ENCODE measurements at places on chromosomes 12 and 14.
A peak's percentile ranks its signal among the peaks of the same experiment; 100 is the strongest.

DNA sequence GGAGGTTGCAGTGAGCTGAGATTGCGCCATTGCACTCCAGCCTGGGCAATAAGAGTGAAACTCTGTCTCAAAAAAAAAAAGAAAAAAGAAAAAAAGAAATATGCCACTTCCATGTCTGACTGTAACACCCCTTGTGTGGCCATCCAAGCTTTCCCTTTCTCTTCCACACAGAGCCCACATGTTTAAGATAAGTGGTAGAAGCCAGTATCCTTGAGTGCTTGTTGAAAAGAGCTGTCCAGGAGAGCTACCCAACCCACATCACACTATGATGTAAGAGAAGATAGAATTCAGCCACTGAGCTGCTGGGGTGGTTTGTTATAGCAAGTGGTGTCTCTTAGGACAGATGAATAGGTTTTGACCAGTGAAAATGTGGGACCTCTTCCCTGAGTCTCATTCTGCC, 82.1 kb downstream of the ZNF664 start:
- no peak for DNase-seq

DNA sequence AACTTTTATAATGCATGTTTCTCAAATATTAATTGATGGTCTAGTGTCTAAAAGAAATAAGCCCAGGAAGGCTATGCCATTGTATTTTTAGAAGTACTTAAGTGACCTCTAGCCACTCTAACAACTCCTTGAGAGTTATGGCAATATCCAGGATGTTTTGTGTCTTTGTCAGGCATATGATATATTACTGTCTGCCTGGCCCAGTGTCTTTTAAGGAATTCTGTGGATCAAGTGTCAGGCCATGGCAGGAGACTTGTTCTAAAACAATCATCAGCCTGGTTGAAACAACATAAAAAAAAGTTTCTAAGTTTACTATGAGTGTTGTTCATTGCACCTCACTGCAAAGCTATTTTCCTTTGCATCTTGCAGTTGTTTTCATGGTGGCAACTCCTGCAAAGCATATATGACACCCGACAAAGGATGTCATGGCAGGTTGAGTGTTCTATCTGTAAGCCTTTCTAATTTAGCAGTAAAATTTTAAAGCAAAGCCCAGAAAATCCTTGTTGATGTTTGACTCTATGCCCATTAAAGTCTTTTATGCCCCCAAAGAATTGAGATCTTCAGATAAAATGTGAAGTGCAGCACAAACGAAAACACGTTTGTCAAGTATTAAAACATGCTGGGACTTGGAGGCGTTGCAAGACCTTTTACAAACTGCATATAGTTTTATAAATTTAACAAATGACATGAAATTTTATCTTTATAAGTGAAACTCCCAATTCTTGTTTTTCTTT, 89.5 kb upstream of the SLC38A2 start:
- DNase-seq, result no peak

DNA sequence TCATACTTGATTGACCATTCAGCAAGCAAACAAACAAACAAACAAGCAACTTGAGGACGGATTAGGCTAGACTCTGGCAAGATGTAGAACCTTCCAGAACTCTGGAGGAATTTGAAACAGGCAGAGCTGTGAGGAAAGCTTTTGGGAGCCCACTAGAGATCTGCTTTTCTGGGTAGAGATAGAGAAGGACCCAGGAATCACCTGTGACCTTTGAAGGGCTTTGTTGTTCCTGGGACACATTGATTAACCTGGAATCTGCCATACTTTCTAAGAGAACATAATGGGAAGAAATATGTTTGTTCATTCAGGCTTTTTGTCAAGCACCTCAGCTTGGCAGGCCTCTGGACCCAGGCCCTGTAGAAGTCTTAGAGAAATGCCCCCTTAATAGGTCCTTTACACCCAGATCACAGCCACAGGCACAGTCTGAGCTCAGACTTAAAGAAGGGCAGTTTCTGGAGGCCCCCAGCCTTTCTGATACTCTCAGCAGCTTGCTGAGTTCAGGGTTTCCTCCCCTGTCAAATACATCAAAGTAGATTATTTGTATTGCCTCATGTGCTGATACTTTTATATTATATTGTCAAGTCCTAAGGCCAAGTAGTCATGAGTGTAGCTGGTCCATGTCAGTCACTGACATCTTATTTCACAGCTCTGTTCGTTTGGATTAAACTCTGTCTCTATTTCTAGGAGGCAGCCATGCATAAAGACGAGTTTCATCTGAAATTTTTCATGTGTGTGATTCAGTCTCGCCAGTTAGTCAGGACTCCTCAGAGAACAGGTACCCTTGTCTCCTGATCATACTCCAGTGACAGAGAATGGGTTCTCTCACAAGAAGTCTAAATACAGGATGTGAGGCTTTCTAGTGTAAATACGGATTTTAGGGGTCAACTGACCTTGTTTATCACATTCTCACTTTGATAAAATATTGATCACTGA, 1.1 kb upstream of the SENP1 start:
- no peak for DNase-seq

- DNase-seq, result no peak
Measured at GRCh38 chr12:123142921-123143735, 7.8 kb downstream of the PITPNM2 start.

- DNase-seq, result no peak
Measured at GRCh38 chr12:103308396-103308795, 187.4 kb downstream of the C12orf42 start.

DNA sequence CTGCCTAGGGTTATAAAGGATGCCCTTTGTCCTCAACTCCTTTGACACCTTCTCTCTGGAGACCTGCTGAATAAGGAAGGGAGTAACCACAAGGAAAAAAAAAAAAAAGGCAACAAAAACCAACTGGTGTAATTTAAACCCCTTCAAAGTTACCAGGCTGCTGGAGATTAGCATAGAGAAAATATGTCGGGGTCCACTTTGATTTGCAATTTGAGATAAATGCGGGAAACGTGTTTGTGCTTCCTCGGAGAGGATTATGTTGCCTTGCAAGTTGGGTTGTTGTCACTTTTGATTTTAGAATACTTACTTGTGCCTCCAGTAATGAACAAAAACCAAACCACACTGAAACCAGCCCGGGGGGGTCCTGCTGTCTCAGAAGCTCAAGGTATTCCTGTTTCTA, 200.2 kb upstream of the MYL2 start:
- DNase-seq, result no peak

DNA sequence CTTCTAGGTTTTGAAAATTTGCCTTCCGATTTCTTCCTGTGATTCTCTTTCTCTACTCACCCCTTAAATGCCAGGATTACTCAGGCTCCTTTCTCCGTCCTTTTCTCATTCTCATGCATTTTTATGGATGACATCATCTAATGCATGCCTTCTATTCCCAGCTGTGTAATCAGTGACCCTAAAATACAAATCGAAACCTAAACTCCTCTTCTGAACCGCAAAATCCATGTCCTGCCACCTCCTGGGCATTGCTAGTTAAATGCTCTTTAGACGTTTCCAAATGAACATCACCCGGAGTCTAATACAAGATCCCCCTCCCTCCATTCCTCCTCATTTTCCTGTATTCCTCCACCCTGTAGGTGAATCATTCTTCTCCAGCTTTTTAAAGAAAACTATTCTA, 1703.1 kb upstream of the FLRT2 start:
- no peak for DNase-seq

DNA sequence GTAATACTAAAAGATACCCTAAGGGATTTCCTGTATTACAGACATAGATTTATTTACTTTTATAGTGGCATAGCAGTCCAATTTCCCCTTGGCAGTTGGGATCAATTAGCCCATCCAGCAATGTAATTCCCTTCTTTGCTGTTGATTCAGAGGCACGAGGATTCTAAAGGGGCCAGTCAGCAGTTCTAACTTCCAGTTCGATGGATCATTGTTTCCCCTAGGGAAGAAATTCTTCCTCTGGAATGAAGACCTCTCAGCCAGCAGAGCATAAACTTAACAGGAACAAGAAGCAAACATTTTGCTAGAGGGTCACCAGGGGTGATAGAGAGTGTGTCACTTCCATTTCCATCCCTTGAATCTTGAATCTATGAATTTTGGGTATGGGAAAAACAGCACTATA, 395.7 kb upstream of the NOVA1 start:
- no peak for DNase-seq

DNA sequence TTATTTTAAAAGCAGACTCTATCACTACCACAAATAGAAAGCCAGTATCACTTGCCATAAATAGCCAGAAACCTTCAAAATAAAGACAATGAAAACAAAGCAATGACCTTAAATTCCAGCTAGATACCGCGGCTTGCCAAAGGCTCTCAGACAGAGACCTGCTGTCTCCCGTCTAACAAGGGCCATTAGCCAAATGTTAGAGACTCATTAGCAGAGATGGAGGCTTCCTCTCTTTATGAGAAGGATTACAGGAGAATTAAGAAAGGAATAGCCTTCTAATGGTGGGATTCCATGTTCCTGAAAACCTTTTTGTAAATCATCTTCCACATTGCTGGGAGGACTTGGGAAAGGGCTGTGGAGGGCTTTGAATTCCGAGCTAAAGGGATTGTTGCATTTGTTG, 206.7 kb downstream of the AACS start:
- DNase-seq, result no peak

DNA sequence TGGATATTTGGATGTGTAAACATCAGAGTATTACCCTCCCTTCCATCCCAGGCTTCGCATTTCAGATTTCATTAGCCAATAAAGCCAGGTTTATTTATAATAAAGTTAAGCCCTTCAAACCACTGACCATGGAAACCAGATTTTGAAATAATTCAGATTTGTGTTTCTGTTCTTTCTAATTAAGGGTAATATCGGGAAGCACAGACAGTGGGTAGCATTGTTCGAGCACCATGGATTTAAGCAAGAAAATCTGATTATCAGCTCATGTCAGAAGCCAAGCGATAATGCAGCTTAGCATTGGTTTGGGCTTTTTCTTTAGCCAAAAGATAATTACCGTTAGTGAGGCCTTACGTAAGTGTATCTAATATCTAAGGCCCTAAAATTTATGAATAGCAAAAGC, 116.1 kb downstream of the C12orf42 start:
- no peak for DNase-seq

DNA sequence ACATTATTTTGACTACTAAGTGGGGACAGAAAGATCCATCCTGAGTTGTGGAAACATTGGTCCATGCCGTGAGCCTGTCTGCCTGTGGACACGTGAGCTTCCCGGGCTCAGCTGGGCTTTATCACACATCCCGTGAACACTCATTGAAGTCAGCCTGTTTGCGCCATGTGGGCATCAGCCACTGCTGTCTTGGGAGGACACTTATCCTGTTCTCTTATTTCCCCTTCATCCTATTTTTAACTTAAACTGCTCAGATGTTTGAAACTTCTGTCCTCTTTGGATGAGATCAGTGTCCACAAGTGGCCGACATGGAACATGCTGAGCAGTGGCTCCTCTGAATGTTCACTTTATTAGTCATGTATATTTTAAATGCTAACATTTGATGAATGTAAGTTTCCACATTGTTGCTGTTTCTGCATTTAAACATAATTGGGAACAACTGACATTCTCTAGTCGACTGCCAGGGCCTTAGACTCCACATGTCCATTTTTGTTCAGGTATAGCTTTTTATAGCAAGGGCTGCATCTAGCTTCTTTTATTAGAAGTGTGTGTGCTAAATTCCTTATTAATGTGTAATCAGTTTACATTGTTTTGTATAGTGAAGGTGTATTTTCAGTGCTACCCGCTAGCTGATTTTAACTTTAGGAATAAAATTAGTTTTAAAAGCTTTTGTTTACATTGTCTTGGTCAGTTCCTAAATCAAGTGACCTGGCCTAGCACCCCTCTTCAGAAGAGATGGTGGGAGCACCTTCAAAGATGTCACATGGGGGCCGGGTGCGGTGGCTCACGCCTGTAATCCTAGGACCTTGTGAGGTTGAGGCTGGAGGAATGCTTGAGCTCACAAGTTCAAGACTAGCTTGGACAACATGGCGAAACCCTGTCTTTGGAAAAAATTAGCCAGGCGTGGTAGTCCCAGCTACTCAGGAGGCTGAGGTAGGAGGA, 24.0 kb downstream of the RNF34 start:
- DNase-seq, result no peak

GRCh38 chr12:51752234-51752889, 96.2 kb downstream of the FIGNL2 start:
- peak; percentile 89 for DNase-seq

GRCh38 chr12:40225984-40226602, 1.3 kb downstream of the LRRK2 start:
- no peak for DNase-seq

GRCh38 chr12:132324173-132324572, 5.2 kb downstream of the GALNT9 start:
- no peak for DNase-seq

GRCh38 chr12:2347844-2348481, 295.2 kb downstream of the CACNA1C start:
- DNase-seq, result peak; percentile 48

DNA sequence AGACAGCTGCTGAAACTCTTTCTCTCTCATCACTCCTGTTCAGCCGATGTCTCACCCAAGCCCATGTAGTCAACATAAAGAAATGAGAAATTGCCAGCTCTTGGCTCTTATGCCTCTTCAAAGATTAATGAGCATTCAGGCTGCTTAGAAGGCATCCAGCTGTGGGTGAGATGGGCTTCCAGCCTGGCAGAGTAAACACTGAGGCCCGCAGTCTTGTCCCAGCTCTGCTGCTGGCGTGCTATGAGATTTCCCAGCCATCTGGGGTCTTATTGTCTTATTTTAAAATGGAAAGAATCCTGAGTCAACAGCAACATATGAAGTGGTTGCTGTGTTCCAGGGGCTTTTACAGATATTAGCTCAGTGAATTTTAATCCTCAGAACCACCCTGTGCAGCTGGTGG, 12.6 kb downstream of the RXYLT1 start:
- DNase-seq, result no peak

DNA sequence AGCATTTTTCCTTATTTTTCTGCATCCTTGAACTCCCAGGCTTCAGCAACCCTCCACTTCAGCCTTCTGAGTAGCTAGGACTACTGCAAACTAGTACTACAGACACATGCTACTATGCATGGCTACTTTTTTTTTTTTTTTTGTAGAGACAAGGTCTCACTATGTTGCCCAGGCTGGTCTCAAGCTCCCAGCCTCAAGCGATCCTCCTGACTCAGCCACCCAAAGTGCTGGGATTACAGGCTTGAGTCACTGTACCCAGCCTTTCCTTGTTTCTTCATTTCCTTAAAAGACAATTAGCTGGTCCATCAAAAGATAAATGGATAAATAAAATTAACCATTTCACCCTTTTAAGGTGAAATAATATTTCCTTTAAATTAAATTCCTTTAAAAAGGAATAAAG, 205.8 kb downstream of the SPTSSA start:
- DNase-seq, result no peak
